ENCODE measurements at places on chromosomes 13 and 19.
A peak's percentile ranks its signal among the peaks of the same experiment; 100 is the strongest.

GRCh38 chr13:40031031-40031430, 375.6 kb downstream of the COG6 start:
- DNase-seq: no peak

DNA sequence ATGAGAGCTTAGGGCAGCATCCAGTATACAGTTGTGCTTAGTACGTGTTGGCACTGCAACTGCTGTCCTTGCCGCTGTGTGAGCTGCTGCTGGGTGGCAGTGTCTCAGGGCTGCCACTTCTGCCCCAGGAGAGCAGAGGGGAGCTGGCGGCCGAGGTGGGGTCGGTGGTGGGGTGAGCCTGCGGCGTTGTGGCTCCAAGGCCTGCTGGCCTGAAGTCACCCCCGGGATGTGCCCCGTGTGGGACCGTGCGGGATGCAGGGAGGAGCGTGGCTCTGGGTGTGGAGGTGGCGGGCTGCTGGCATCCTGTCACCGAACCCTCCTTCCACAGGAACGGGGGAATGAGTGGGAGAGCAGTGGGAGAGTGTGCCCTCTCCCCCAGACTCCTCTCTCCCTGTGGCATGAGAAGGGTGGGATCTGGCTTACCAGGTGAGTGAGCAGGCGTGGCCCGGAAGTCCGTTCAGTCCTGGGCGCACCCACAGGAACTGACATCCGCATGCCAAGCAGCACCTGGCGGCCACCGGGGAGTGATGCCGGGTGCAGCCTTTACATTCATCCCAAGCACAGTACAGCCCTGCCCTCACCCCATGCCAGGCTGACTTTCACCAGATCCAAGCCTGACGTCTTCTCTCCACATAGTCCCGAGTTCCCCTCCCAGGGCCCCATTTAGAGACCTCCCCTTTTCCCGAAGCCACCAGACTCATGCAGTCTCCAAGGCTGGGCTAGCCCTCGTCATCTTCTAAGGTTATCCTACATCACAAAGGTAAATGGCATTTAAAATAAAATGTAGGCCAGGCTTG, 26.6 kb downstream of the MCF2L start:
- DNase-seq: no peak

DNA sequence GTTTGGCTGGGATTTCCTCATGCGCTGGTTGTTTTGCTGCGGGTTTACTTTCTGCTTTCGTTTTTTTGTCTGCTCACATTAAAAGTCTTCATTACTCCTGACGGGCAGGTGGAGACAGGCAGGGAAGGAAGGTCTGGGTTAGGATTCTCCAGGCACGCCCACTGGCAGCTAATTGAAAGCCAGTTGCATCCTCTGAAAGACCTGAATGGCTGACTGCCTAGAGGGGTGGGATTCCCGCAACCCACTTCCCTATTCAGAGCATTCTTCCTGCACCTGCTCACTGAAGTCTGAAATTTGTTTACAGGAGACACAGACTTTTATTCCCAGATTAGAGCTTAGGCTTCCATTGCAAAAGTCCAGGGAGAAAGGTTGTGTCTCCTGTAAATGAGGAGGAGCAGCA, 172.0 kb downstream of the UQCRFS1 start:
- DNase-seq: no peak

GRCh38 chr13:27279506-27279905, 8.9 kb downstream of the RASL11A start:
- no peak for DNase-seq

DNA sequence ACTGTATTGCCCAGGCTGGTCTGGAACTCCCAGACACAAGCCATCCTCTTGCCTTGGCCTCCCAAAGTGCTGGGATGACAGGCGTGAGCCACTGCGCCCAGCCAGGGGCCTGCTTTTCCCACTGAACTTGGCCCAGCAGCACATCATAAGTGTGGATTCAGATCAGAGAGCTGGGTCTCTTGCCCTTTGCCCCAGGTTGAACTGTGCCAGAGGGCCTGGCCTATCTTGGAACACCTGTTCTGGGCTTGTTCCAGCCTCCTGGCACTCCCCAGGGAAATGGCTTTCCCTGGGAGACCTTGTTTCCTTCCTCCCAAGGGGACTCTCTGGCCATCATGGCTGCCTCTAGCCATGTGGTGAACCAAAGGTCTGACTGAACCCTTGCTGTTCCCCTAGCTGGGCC, 3.4 kb downstream of the CC2D1A start:
- no peak for DNase-seq

DNA sequence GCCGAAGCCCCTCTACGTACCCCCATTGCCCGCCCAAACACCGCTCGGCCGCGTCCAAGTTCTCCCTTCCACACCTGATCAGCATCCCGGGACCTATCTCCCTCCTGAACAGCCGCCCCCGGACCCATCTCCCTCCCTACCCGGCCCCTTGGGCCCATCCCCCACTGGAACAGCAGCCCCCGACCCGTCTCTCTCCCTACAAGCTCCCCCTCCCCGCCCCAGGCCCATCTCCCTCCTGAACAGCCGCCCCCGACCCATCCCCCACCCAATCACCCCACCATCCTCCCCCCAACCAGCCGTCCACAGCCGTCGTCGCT, 610 bp downstream of the ZSCAN1 start:
- no peak for DNase-seq

GRCh38 chr13:76852986-76853385, 33.2 kb downstream of the KCTD12 start:
- no peak for DNase-seq

DNA sequence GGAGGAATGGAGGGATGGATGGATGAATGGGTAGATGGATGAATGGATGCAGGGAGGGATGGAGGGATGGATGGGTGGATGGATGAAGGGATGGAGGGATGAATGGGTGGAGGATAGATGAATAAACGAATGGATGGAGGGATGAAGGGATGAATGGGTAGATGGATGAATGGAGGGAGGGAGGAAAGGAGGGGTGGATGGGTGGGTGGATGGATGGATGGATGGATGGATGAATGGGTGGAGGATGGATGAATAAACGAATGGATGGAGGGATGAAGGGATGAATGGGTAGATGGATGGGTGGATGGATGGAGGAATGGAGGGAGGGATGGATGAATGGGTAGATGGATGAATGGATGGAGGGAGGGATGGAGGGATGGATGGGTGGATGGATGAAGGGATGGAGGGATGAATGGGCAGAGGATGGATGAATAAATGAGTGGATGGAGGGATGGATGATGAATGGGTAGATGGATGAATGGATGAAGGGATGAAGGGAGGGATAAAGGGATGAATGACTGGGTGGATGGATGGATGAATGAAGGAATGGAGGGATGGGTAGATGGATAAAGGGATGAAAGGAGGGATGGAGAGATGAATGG, 33.0 kb upstream of the TPM4 start:
- DNase-seq: no peak

GRCh38 chr19:31981545-31981944, 363.9 kb upstream of the ZNF507 start:
- DNase-seq: no peak

GRCh38 chr13:20161275-20161950, 561 bp upstream of the GJA3 start:
- DNase-seq: peak; percentile 18

DNA sequence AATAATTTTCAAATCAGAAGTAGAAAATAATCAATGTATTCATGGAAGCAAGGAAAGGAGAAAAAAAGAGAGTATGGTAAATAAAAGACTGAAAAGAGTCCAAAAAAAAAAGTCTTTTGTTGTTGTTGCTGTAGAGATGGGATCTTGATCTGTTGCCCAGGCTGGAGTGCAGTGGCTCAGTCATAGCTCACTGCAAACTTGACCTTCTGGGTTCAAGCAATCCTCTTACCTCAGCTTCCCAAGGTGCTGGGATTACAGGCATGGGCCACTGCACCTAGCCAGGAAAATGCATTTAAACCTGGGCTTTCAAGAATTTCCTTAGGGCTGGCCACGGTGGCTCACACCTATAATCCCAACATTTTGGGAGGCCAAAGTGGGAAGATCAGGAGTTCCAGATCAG, 7.0 kb upstream of the MAP3K10 start:
- no peak for DNase-seq

- no peak for DNase-seq
Observed at GRCh38 chr13:22223411-22223810, 552.5 kb downstream of the FGF9 start.

GRCh38 chr13:71644579-71644978, 222.4 kb downstream of the DACH1 start:
- no peak for DNase-seq

- DNase-seq: no peak
Observed at GRCh38 chr13:36082806-36083205, 48.4 kb downstream of the DCLK1 start.

- no peak for DNase-seq
Observed at GRCh38 chr19:11577451-11578257, at the start of gene ACP5. TSS of gene ACP5 (minus strand) at chr19:11577645. CDS start at chr19:11577317, 328 bp downstream.

GRCh38 chr13:75508002-75508548, 26.1 kb upstream of the TBC1D4 start:
- no peak for DNase-seq

- DNase-seq: no peak
Observed at GRCh38 chr13:40152145-40152544, 496.7 kb downstream of the COG6 start.

GRCh38 chr13:63409791-63410351, 1994.2 kb upstream of the PCDH20 start:
- DNase-seq: no peak

DNA sequence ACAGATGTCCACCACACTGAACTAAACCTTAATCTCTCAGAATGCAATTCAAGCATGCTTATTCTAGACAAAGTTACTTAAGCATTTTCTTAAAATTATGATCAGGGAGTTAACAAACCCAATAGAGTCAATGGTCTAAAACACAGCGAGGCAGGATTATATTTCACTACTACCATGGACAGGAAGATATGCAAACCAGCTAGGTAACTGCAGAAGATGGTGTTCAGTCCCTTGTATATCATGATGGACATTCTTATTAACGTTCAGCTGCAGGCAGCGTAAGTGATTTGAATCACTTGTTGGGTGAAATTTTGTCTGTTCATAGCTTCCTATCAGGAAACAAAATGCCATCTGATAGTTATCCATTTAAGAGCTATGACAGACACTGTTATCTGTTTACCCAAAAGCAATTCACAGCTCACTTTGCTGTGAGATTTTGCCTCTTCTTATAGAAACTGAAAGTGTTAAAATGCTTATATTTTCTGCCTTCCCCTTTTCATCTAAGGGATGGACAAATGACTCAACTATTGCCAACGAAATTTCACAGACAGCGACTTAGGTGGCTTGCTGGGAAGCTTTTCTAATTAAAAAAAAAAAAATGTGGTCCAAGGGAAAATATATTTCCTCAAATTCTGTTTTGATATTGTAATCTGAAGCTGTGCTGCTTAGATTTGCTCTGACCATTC, 591.9 kb downstream of the DACH1 start:
- DNase-seq: no peak

DNA sequence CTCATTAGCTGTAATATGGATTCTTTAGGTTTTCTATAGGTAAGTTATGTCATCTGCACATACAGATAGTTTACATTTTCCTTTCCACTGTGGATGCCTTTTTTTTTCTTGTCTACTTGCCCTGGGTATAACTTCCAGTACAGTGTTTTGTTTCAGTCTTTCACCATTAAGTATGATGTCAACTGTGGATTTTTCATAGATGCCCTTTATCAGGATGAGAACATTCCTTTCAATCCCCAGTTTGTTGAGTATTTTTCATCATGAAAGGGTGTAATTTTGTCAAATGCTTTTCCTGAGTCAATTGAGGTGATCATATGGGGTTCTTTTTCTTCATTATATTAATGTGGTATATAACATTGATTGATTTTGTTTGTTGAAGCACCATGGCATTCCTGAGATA, 43.6 kb upstream of the SACS start:
- DNase-seq: no peak

- no peak for DNase-seq
Observed at GRCh38 chr13:73618275-73618865, 515.8 kb downstream of the KLF12 start.

DNA sequence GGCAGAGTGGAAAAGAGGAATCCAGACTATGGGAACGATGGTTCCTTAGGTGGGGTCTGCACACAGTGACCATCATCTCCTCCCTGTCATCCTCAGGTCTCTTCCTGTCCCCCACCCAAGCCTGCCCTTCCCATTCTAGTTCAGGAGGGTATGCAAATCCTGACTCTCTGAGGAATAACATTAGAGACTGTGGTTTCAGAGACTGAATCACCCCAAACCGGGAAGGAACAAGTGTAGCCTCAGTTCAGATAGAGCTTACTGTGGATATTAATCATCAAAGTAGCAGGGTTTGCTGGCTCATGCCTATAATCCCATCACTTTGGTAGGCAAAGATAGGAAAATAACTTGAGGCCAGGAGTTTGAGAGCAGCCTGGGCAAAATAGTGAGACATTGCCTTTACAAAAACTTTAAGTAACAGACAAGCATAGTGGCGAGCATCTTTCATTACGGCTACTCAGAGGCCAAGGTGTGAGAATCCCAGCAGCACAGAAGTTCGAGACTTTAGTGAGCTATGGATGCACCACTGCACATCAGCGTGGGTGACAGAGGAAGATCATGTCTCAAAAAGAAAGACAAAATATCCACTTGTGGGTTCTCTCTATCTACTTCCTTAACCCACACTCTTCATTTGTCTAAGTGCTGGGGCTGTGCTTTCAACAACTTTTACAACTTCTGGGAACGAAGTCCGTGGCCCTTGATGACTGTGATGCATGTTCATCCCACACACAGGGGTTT, 19.3 kb upstream of the LGALS13 start:
- DNase-seq: no peak

DNA sequence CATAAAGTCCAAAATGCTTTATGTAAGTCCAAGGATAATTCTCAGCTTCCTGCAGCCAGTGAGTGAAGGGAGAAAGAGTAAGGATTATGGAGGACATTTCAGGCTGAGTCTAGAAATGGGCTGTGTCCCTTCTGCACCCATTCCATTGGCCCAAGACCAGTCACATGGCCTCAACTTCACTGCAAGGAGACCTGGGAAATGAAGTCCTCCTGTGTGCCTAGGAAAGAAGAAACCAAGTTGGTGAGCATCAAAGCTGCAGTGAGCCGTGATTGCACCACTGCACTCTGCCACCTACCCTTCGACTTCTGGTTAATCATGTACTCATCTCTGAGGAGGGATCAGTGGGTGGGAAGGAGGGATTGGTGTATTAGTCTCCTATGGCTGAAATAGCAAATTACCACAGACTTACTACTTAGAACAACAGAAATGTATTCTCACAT, 3.6 kb upstream of the CD37 start:
- DNase-seq: peak; percentile 48

- no peak for DNase-seq
Observed at GRCh38 chr19:41415154-41415571, 12.0 kb downstream of the B3GNT8 start.

- no peak for DNase-seq
Observed at GRCh38 chr13:29969286-29969685, 118.9 kb upstream of the UBL3 start.
